NCI-H146 (cell line): ENCODE measurements at places on chromosomes 4 and X.
A peak's percentile ranks its signal among the peaks of the same experiment; 100 is the strongest.

DNA sequence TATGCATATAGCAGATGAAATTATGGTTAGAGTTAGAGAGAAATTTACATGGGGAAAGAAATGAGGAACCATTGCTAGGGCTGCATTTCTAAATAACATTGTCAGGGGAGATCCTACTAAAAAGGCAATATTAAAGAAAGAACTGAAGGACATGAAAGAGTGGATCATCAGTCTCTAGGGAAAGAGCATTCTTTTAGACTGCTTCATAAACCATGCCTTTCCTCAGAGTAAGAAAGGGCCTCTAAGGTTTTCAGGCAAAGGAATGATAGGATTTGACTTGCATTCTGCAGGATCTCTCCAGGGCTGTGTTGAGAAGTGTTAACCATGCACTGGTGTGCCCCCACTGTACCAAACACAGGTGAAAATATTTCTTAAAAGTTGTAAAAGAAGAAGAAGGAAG, 385.4 kb upstream of the MAD2L1 start:
- DNase-seq = no peak

GRCh38 chr4:6355052-6355451, 85.4 kb downstream of the WFS1 start:
- DNase-seq = no peak

GRCh38 chr4:137393044-137393443, 139.2 kb downstream of the PCDH18 start:
- peak; percentile 68 for DNase-seq

- no peak for DNase-seq
These were observed 62.0 kb downstream of the AWAT2 start for GRCh38 chrX:69987691-69988090.

GRCh38 chr4:7183780-7184460, 8.4 kb upstream of the SORCS2 start:
- DNase-seq = no peak

DNA sequence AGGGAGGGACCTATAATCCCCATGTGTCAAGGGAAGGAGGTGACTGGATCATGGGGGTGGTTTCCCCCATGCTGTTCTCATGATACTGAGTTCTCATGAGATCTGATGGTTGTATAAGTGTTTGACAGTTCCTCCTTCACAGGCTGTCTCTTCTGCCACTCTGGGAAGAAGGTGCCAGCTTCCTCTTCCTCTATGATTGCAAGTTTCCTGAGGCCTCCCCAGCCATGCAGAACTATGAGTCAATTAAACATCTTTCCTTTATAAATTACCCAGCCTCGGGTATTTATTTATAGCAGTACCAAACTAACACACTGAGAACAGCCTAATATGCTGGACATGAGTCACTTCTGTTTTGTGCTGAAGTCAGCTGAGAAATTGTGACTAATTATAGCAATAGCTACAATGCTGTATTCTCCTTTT, 656.9 kb upstream of the CPEB2 start:
- DNase-seq = no peak

- no peak for DNase-seq
These were observed 77.9 kb downstream of the SLC7A11 start for GRCh38 chr4:138164208-138164607.

DNA sequence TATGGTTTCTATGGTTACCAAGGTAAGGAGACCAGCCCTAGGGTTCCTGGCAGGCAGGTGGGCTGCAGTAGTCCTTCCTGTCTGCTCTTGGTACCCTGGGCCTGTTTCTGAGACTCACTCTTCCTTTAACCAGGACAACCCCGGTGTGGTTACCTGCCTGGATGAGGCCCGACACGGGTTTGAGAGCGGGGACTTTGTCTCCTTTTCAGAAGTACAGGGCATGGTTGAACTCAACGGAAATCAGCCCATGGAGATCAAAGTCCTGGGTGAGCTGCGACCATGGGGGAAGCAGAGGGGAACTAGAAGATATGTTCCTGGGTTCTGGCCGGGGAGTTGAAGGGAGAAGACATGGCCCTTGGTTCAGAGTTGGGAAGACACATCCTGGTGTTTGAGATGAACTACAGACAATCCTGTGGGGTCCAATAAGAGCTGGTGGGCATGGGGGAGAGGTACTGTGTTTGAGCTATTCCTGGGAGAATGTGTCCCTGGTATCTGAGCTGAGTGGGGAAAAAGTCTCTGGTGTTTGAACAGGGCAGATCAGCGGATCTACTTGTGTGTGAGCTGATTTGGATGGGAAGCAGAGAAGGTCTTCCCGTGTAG, 7.8 kb downstream of the UBA1 start:
- DNase-seq = no peak

DNA sequence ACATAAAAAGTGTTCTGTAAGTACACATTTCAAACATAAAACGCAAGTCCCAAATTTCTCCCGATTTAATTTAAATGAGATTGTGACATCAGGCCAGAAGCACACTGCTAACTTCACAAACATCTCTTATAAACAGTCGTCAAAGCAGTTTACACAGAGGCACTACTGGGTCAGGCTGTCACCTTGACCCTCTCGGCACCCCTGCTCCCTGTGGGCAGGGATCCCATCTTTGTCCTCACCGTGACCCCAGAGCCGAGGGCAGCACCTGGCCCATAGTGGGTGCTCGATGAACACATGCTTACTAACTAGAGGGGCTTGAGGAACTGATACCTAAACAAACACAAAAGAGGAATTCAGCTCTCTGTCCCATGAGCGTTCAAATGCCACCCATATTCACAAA, 22.2 kb downstream of the QDPR start:
- DNase-seq = no peak

- DNase-seq = no peak
These were observed 60.5 kb downstream of the CCNG2 start for GRCh38 chr4:77217526-77217925.

GRCh38 chr4:122854447-122855352, 28.1 kb downstream of the FGF2 start:
- no peak for DNase-seq

GRCh38 chr4:39812500-39812899, 114.6 kb downstream of the UBE2K start:
- no peak for DNase-seq

DNA sequence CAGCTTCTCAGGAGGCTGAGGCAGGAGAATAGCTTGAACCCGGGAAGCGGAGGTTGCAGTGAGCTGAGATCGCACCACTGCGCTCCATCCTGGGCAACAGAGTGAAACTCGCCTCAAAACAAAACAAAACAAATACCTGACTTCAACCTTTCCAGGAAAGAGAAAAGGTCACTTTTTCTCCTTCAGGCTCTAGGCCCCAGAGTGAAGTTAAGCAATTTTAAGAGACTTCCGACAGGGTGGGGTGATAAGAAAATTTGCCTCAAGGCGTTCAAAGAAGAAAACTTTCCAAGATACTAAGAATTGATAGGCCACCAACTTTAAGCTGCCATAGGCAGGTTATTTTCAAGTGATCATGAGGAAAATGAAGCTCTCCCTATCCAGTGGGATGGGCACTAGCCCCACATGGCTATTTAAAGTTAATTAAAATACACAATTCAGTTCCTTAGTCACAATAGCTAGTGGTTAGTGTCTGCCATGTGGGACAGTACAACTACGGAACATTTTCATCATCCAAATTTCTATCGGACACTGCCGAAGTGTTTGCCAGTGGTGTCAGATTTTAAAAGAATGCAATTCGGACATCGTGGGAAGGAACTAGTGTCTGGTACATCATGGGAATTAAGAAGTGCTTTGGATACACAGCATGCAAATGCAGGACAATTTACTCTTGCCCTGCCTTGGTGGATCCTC, 33.0 kb downstream of the SMS start:
- DNase-seq = no peak

DNA sequence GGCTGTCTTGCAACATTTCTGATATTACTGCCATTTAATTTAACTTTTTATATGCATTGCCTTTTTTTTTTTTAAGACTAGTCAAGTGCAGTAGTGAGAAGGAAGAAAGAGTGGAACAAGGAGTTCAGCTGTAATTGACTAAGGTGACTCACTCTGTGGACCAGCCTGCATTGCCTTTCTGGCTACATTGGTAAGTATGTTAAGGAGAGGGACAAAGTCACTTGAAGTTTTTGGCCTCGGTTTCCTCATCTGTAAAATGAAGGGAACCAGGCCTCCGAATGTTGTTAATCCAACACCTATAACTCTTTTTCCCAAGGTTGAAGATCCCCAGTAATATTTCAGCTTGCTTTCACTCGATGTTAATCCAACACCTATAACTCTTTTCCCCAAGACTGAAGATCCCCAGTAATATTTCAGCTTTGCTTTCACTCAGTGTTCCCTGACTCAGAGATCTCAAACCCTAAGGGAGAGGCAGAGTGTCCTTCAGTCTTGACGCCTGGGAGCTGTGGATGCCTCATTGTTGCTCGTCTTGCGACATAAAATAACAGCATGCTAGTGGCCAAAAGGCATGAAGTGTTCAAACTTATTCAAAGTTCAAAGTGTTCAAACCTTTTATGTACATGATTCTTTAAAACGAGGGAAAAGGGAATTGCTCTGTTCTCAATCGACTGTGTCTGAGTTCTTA, 102.0 kb downstream of the SORBS2 start:
- DNase-seq = no peak

- DNase-seq = no peak
These were observed 100.8 kb downstream of the SPIN4 start for GRCh38 chrX:63250253-63250868.

- DNase-seq = peak; percentile 0
These were observed 71.7 kb downstream of the NYX start for GRCh38 chrX:41518841-41519220.

GRCh38 chrX:15547356-15547755, 46.7 kb downstream of the BMX start:
- no peak for DNase-seq

GRCh38 chr4:112973750-112974251, 75.7 kb upstream of the ANK2 start:
- DNase-seq = no peak

DNA sequence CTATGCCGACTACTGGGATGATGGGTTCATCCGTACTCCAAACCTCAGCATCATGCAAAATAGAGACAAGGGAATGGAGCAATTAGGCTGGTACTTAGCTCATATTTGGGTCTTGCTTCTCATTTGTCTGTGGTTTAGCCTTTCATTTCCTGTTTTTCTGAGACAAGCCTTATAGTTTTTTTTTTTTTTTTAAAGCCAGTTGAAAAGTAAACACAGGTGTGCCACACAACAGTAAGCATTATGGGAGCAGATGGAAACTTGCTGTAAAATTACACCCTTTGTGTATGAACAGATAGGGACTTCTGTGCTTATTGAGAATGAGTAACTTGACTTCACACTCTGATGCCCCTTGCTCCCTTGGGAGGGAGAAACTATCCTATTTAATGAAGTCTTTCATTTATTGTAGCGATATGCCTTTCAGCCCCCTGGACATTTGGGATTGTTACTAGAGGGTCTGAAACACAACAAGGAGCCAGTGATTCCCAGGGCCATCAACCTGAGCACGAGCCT, 13.7 kb downstream of the RASSF6 start:
- peak; percentile 91 for DNase-seq

- DNase-seq = no peak
These were observed 37.5 kb downstream of the PIGG start for GRCh38 chr4:536351-536972.

DNA sequence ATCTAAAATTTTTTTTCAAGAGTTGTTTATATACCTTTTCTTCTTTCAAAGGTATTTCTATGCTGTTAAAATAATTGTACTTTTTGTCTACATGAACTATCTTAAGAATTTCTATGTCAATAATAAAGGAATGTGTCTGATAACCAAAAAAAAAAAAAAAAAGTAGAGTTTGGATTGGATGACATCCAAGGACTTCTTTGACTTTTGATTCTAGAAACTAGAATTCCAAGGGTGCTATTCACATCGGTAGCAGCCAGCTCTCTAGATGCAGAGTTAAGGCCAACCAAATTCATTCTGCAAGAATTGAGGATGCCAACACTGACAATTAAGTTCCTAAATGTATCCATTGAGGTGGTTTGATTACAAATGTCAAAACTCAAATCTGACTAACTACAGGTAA, 42.0 kb upstream of the PRKG2 start:
- no peak for DNase-seq

- no peak for DNase-seq
These were observed 31.3 kb upstream of the CLDN24 start for GRCh38 chr4:183353557-183353956.

- no peak for DNase-seq
These were observed 6.7 kb downstream of the MAGEE1 start for GRCh38 chrX:76434103-76434741.

- no peak for DNase-seq
These were observed 685.0 kb upstream of the FRG1 start for GRCh38 chr4:189255636-189256035.

DNA sequence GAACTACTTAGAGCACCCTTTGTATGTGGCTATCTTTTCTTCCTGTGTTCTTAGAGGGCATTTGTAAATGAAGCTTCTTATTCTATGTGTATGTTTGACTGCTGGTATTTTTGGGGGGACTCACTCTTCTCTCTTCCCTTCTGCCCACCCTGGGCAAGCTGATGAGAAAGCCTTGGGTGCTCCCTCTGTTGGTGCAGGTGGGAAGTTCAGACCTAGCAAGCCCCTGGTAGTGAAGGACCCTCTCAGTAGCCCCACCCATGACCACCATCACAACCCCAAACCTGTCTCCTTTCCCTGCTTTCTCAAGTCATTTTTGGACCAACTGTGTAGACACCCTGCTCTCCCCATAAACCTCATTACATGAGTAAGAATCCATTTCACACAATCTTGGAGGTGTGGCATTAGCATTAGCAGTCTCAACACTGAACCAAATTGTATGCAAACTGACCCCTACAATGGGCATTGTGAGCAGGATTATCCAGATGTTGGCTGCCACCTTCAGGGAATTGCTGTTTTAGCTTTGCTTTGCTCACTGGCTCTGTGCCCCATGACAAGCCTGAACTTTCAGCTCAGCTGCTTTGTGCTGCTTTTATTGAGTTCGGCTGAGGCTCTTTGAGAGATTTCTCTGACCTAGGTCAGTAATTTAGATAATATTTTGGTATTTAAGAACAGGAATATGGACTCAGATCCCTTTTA, 27.9 kb downstream of the TRIM61 start:
- DNase-seq = no peak

GRCh38 chr4:123843137-123843536, 446.5 kb downstream of the SPRY1 start:
- DNase-seq = no peak

GRCh38 chr4:143085224-143085623, 99.5 kb upstream of the USP38 start:
- DNase-seq = no peak
